ENCODE measurements at places on chromosomes 3 and 15. TPM values are rescaled to one million over a fixed set of nuclear protein-coding genes. Genes with fewer than 3 reads are reported as not detected.

NISCH gene
- total RNA-seq: 214 TPM

DNA sequence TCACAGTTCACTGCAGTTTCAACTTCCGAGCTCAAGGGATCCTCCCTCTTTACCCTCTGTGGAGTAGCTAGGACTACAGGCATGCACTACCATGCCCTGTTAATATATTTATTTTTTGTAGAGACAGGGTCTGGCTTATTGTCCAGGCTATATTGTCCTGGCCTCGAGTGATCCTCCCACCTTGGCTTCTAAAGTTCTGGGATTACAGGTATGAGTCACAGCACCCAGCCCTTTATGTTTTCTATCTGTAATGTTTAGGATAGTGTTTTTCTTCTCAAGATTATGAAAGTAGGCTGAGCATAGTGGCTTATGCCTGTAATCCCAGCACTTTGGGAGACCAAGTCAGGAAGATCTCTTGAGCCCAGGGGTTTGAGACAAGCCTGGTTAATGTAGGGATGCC is 11.9 kb upstream of the SCG3 start:
- H3K4me1 ChIP-seq: peaks cover 5% of the 10 kb centered on the region
- H3K27me3 ChIP-seq: peaks cover 4% of the 10 kb centered on the region
- H3K27ac ChIP-seq: no peak overlapping the region
- no peak for DNase-seq

DNA sequence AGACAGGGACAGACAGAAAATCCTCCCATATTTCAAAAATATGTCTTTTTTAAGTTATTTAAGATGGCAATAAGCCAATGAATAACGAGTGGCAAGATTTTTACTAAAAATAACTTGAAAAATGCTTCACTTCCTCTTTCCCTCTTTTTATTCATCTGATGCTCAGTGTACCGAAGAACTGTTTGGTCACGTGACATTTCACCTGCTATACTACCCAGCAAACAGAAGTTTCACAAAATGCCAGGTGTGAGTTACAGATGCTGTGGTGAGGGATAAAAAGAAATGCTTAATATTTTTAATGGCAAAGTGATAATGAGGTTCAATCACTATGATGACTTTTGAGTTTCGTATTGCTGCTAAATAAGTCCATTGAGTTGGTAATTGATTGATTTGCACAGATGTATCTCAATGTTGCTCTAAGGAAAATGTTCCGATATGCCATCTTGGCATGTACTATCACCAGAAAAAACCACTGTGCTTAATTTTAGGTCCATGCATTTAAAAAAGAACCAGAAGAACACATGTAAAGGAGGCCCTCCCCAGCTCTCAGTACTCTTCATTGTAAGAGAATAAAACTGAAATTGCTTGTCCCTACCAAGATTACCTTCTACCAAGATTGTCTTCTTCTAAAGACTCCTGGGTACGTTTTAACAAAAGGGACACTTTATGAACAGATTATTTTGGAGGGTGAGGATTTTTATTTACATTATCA is 26.0 kb upstream of the SEC62 start:
- H3K27me3 ChIP-seq: peaks cover 16% of the 10 kb centered on the region
- no peak overlapping the region for H3K4me3 ChIP-seq
- H3K36me3 ChIP-seq: no peaks in the 10 kb centered on the region
- no peak overlapping the region for H3K27ac ChIP-seq
- H3K4me1 ChIP-seq: no peaks in the 10 kb centered on the region
- DNase-seq: no peak

DNA sequence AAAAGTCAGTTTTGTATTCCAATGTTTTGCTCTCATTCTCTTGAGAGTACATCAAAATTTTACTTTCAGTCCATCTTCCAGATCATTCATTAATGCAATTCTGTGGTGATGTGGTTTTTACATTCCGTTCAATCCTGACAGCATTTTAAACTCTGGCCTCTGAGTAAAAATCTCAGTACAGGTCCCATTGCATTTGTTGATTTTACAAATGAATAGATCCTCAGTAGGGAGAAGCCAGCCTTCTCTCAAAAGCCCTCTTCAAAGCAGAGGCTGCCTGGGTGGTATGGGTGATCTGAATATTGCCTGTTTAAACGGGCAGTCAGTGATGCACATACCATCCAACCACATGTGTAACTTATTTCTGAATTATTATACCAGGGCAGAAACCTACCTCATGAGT is 72.5 kb upstream of the TSC22D2 start:
- H3K4me1 ChIP-seq: no peaks in the 10 kb centered on the region
- no peaks in the 10 kb centered on the region for H3K27me3 ChIP-seq
- H3K4me3 ChIP-seq: no peak overlapping the region
- DNase-seq: no peak
- no peak overlapping the region for H3K27ac ChIP-seq

DNA sequence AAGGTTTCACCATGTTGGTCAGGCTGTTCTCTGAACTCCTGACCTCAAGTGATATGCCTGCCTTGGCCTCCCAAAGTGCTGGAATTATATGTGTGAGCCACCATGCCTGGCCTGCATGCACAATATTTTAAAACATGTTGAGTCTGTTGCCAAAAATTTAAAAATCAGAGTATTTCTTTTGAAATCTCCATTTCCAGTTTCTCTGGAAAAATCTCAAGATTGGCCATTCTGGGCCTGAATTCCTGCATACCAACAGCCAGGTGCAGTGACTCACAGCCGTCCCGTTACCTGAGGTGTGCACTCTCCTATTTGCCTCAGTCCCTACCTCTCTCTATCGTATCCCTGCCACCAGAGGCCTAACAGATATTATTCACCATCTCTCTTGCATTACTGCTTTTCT is 15.0 kb upstream of the COPG1 start:
- no peak overlapping the region for H3K4me3 ChIP-seq
- no peaks in the 10 kb centered on the region for H3K4me1 ChIP-seq
- H3K36me3 ChIP-seq: no peaks in the 10 kb centered on the region
- no peak overlapping the region for H3K27ac ChIP-seq
- H3K27me3 ChIP-seq: no peaks in the 10 kb centered on the region
- no peak for DNase-seq

DNA sequence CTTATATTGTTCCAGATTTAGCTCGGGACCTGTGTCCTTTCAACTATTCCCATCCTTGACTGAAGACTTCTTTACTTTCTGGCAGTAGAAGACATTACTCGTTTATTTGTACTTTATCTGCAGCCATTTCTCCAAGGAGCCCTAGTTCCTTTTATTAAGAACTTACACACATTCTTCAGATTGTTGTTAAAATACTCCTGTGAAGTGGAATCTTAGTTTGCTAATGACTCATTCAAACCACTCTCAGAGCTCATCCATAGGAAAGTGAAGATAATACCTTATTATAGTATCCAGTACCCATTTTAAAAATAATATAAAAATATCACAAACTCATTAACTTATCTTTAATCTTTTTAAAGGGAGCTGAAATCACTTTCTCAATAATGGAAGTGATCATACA is 63.5 kb downstream of the C3orf70 start:
- no peak overlapping the region for H3K4me3 ChIP-seq
- no peaks in the 10 kb centered on the region for H3K36me3 ChIP-seq
- H3K27ac ChIP-seq: no peak overlapping the region
- DNase-seq: no peak
- no peaks in the 10 kb centered on the region for H3K27me3 ChIP-seq

GRCh38 chr15:75389791-75390382 is 21.5 kb upstream of the MAN2C1 start:
- peak overlapping the region; percentile 56 for H3K27ac ChIP-seq
- no peak overlapping the region for H3K4me3 ChIP-seq
- no peak for DNase-seq
- H3K4me1 ChIP-seq: peaks cover 10% of the 10 kb centered on the region

- H3K27ac ChIP-seq: no peak overlapping the region
- no peaks in the 10 kb centered on the region for H3K27me3 ChIP-seq
- peaks cover 15% of the 10 kb centered on the region for H3K36me3 ChIP-seq
- no peaks in the 10 kb centered on the region for H3K4me1 ChIP-seq
Measured at GRCh38 chr15:67512140-67512539, 8.8 kb upstream of the C15orf61 start.

- H3K27me3 ChIP-seq: no peaks in the 10 kb centered on the region
- H3K27ac ChIP-seq: peak overlapping the region; percentile 9
- H3K4me1 ChIP-seq: no peaks in the 10 kb centered on the region
Measured at GRCh38 chr3:41243183-41243582, 43.9 kb downstream of the CTNNB1 start.
